ENCODE measurements at places on chromosomes 5 and 9.

- DNase-seq = no peak
Measured at GRCh38 chr5:154779105-154779504, 23.9 kb downstream of the LARP1 start.

DNA sequence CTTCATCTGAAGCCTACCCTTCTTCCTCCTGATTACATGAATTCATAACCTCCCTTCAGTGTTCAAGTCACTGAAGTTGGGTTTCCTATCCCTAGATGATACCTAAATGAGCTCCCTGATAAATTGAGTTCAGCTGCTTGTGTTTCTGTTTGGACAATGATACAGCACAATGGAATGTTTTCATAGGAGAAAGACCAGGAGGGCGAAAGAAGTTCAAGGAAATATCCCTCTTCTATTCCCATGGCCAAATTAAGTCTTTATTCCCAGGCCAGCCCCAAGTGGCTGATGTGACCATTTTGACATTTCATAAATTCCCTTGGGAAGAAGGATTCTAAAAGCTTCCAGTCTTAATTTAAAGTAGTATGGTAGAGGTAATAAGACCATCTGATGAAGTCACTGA, 555.8 kb upstream of the CLINT1 start:
- DNase-seq = no peak

- no peak for DNase-seq
Measured at GRCh38 chr5:74432216-74432615, 208.3 kb downstream of the ENC1 start.

DNA sequence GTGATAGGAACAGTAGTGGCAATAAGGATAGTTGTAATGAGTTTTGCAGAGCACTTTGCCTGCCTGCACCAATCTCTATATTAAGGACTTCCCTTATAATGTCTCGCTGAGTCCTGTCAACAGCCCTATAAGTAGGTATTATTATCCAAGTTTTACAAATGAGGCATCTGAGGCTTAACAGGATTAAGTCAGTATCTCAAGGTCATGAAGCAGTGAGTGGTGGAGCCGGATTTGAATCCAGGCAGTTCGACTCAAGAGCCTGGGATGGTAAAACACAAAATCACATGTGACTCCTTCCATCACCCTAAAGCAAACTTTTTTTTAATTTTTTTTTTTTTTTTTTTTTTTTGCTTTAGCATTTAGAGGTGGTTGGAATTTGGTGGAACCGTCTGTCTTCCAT, 59.0 kb upstream of the RARS1 start:
- DNase-seq = no peak

DNA sequence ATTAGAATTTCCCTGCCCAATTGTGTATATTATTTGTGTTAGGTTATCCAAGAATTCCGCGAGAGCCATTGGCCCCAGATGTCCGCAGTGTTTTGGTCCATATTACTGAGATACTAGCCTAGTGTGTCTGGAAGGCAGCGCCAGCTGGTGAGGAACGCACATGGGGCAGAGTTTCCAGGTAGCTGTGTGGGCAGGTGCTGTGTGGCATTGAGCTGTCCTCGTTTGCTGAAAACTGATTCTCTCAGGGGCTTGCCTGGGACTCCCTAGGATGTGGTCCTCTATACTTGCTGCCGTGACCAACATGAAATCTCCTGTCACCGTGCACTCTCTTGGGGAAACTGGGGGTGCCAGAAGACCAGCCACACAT, 288.7 kb downstream of the FANCC start:
- DNase-seq = no peak

- no peak for DNase-seq
Measured at GRCh38 chr9:74940600-74940999, 12.1 kb downstream of the C9orf40 start.

DNA sequence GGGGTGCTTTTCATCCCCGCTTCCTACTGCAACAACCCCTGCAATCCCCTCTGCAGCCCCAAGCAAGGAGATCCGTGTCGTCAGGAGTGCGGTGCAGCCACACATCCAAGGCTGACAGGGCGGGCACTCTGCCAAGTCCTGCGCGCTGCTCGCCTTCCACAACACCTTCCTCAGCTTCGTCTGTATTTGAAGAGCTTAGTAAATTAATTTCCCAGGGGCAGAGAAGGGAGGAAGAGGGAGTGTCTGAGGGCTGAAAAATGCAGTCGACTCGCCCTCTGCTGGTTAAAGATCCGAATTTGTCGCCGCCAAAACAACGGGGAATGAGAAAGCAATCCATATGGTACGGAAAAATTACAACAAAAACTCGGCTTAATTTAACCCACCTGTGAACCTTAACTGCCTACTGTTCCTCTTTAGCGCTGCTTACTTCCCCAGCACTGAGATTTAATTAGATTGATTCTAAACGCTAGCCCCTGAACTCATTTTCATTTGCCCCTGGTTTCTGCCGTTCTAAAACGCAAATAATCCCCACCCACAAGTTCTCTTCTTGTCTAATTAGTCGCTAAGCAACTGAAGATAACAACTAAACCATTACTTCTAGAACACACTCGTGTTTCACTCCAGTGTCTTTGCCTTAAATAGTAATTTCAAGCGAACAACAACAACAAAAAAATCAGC, 10.9 kb upstream of the PCDHB1 start:
- no peak for DNase-seq

- DNase-seq = no peak
Measured at GRCh38 chr5:37717613-37718431, 122.0 kb downstream of the GDNF start.

- no peak for DNase-seq
Measured at GRCh38 chr5:132080595-132080994, 7.0 kb downstream of the CSF2 start.

GRCh38 chr9:132169672-132170392, 8.0 kb downstream of the NTNG2 start:
- DNase-seq = peak; percentile 42

DNA sequence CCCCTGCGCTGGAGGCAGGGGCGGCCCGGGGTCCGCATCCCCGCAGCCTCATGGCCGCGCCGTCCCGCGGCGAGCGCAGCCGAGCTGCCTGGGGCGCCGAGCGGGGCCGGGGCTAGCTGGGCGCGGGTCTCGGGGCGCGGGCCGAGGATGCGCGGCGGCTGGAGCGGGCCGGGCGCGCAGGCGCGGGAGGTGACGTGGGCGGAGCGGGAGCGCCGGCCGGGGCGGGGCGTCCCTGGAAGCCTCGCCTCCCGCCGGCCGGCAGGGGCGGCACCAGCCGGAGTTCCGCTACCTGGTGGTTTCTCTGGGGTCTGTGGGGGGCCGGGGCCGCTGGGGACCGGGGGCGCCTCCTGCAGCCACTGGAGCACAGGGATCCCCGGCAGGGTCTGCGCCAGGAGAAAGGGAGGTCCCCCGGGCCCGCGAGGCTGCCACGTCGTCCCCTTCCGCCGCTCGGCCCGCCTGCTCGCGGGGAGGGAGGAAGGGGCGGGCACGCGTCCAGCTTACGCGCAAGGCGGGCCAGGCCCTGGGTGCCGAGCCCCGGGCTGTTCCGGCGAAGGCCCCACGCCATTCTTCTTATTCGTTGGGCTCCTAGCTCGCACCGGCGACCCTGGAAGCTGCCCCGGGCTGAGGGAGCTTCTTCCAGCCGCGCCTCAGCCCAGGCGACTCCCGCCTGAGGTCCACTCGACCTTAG, at the start of gene LPCAT1:
LPCAT1 (minus strand) TSS at position 168 of the 688 bp plus-strand sequence; CDS start at position 52, 116 bp downstream.
- peak; percentile 58 for DNase-seq

- no peak for DNase-seq
Measured at GRCh38 chr9:18479405-18479804, 5.5 kb downstream of the ADAMTSL1 start.

- no peak for DNase-seq
Measured at GRCh38 chr5:132674671-132675506, 1.1 kb downstream of the IL4 start.

- no peak for DNase-seq
Measured at GRCh38 chr9:116060631-116061030, 93.0 kb upstream of the PAPPA start.

- no peak for DNase-seq
Measured at GRCh38 chr5:158522776-158523175, 576.9 kb downstream of the EBF1 start.

GRCh38 chr9:7560669-7561305, 238.8 kb downstream of the DMAC1 start:
- no peak for DNase-seq

GRCh38 chr9:114299286-114300152, 23.4 kb upstream of the ORM1 start:
- no peak for DNase-seq

DNA sequence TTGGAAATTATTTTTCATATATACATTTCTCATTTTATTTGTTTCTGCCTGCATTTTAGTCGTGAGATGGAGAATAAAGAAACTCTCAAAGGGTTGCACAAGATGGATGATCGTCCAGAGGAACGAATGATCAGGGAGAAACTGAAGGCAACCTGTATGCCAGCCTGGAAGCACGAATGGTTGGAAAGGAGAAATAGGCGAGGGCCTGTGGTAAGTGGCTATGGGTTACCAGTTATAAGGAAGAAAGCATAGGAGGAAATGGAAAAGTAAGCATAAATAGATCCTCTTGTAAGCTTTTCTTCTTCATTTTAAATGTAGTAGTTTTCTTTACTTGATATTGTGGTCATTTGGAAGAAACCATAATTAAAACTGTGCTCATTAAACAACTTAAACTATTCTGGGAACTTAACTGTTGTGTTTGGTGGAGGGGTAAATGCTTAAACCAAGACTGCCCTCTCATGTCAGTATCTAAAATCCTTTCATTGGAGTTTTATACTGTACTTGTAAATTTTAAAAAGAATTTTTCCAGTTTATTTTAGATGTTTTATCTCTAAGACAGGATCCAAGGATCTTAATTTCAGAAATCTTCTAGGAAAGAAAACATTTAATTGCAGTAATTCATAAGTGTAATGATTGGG, 41.3 kb downstream of the MAP3K1 start:
- no peak for DNase-seq

DNA sequence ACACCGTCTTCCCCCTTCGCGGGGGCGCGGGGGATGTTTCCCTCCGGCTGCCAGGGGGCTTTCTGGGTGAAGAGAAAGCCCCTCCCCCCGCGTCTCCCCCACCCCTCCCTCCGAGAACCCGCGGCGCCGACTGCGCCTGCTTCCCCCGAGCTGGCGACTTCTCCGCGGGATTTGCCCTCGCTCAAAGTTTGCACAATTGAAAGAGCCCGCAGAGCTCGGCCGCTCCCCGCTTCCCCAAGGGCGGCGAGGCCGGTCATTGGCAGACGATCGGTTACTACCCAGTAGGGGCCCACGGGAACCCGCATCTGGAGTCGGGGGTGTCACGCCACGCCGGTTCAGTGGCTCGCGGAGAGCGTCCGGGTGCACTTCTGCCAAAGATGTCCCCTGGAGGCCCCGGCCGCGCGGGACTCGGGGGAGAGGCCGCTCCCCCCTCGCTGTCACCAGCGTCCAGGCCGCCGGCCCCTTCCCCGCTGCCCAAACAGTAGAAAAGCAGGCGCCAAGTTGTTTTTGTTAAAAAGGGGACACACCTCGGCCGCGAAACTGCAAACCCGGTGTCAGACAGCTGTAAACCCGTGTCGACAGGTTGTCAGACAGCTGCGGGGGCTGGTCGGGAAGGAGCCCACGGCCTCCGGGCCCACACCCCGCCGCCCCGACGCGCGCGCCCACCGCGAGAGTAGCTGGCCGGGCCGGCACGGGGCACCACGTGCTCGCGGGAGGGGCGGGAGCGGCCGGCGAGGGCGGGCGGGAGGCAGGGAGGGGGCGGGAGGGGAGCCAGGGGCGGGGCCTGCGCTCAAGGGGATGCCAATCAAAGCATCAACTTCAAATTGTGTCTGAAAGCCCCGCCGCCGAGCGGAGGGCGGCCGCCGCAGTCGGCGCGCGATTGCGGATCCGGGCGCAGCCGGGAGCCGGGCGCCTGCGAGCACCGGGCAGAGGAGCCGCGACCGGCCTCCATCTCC, at the start of gene IRX1:
IRX1 (plus strand) TSS at position 827 of the 956 bp plus-strand sequence. CDS start 274 bp downstream, outside the sequence.
- no peak for DNase-seq

GRCh38 chr5:72498284-72498683, 8.9 kb downstream of the ZNF366 start:
- no peak for DNase-seq

DNA sequence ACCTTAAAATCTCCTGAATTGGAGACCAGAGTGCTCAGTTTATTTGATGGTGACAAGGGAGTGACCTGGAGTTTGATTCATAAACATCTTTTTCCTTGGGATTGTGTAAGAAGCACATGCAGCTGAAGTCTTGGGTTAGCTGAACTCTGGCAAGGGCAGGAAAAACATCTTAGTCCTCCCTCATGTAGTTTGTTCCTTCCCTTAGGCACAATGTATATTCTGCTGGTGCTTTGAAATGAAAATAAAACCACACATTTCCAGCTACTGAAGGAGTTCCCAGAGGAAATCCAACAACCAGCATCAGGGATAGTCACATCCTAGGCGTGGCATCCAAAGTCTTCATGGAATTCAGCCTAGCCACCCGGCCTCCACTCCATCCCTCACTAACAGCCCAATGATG, 95.2 kb upstream of the PAPPA start:
- no peak for DNase-seq

DNA sequence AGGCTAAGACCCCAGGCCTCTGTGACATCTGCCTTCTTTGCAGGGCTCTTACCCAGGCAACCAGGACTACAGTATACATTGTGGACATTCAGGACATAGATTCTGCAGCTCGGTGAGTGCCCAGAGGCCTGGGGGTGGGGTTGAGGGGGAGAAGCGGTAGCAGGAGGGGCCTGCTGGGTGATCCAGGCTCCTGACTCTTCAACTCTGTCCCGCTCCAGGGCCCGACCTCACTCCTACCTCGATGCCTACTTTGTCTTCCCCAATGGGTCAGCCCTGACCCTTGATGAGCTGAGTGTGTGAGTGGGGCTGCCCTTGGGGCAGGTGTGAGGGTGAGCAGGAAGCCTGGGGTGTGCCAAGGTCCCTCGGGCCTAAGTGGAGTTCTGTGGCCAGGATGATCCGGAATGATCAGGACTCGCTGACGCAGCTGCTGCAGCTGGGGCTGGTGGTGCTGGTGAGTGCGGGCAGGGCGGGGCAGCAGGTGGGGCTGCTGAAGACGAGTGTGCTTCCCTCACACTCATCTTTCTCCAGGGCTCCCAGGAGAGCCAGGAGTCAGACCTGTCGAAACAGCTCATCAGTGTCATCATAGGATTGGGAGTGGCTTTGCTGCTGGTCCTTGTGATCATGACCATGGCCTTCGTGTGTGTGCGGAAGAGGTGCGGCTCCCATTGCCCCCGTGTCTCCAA, 19.8 kb downstream of the GPRIN1 start:
- no peak for DNase-seq

GRCh38 chr9:78383130-78383529, 86.2 kb downstream of the PSAT1 start:
- peak; percentile 39 for DNase-seq

GRCh38 chr9:107348836-107349235, 65.8 kb downstream of the RAD23B start:
- DNase-seq = no peak

- DNase-seq = no peak
Measured at GRCh38 chr5:168989731-168990505, 311.0 kb downstream of the SLIT3 start.

DNA sequence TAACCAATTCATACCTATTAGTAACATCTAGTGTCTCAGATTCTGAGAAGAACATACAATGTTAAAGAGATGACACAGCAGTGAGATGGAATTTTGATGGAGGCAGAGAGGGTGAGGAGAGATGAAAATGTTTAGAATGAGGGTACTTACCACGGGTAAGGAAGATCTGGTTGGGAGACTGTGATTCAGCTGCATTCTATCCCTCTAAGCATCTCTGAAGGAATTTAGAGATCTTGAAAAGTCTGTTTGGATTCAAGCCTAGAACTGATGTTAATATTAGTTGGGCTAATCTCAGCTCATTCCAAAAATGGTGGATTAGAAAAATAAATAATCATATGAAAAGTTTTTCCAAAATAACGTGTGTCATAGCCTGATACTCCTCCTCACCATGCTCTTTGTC, 191.5 kb upstream of the CLINT1 start:
- no peak for DNase-seq
